ENCODE measurements at places on chromosomes 16 and 17. TPM values are rescaled to one million over a fixed set of nuclear protein-coding genes. Genes with fewer than 3 reads are reported as not detected.

GRCh38 chr16:11101283-11101682, 154.7 kb downstream of the SOCS1 start:
- peak; percentile 55 for DNase-seq

GRCh38 chr17:29624586-29624985, 1.9 kb upstream of the CORO6 start:
- no peak for DNase-seq

- DNase-seq, result peak; percentile 58
Observed at GRCh38 chr17:65099941-65100315, 37.2 kb upstream of the RGS9 start.

DNA sequence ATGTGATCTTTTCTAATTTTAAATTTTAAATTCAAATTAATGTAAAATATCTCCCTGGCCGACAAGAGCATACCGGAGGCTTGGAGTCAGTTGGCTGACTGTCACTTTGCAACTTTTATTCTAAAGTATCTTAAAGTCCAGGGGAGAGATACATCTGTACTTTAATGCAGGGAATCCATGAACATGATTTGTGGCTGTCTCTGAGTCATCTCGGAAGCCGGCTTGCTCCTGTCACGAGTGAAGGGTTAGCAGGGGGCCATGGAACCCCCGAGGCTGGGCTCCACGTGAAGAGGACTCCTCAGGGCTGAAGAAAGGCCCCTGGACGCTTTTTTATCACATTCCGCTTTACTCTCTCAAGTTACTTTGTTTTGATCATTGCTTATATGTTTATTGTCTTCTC, 13.3 kb downstream of the TVP23A start:
- DNase-seq, result no peak

- DNase-seq, result no peak
Observed at GRCh38 chr16:69890892-69891282, 60.2 kb upstream of the CLEC18A start.

- no peak for DNase-seq
Observed at GRCh38 chr16:27491894-27492587, 57.7 kb downstream of the GTF3C1 start.

KRTAP9-2 gene
- not detected for total RNA-seq

NHLRC4 gene
- total RNA-seq, result 17.3 TPM

CCDC102A gene
- 1.9 TPM for total RNA-seq

SP6 gene
- 6.8 TPM for total RNA-seq

PRR29 gene
- not detected for total RNA-seq

LLGL2 gene
- 563 TPM for total RNA-seq
